ENCODE measurements at places on chromosomes 7 and 10.
A peak's percentile ranks its signal among the peaks of the same experiment; 100 is the strongest.

DNA sequence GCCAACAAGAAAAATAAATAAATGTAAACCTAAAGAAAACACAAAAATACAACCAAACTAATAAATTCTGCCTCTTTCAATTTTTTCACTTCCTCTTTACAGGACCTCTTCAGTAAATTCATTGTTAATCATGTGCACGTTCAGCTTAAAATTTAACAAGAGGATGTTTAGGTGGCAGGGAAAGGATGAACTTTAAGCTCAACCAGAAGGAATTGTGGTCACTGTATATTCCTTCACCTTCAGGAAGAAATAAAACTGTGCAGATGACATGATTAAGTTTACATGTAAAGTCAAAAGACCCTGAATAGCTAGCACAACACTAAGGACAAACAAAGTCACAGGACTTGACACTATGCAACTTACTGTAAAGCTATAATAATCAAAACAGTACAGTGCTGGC is 33.0 kb downstream of the KIF5B start:
- no peak for DNase-seq

DNA sequence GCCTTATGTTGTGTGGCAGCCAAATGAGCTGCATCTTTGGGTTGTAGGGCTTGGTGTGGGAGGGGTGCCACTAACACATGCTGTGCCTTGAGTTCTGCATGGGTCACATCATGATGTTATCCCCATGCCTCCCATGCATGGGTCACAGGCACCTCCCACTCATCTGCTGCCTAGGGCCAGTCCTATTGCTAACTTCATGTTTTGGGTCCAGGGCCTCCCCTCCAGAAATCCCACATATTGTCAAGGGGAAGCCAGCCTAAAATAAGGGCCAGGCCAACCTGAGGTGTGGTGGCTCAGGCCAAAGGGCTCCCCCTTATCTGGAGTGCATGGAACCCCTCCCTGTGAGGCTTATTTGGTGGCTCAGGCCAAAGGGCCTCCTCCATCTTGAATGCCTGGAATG is 299.0 kb downstream of the RPS24 start:
- no peak for DNase-seq

GRCh38 chr7:33754933-33755928 is 150.1 kb upstream of the BMPER start:
- no peak for DNase-seq

- no peak for DNase-seq
These were observed 268.3 kb downstream of the SNX13 start for GRCh38 chr7:17671956-17672355.

GRCh38 chr7:117008886-117009531 is 55.7 kb downstream of the ST7 start:
- DNase-seq = no peak

GRCh38 chr10:12420530-12421120 is 71.3 kb downstream of the CAMK1D start:
- DNase-seq = no peak

GRCh38 chr7:41756650-41757182 is 53.8 kb upstream of the INHBA start:
- DNase-seq = no peak

GRCh38 chr7:98240961-98241673 is 10.9 kb downstream of the TECPR1 start:
- DNase-seq = peak; percentile 21

Data from activated T-cell treated with anti-CD3 and anti-CD28 coated beads, Interleukin-2, amount 50 U/mL, for 72 hours (primary cell).